Aorta (tissue), 5 donors: ENCODE measurements at places on chromosomes 12 and 14. TPM values are rescaled to one million over a fixed set of nuclear protein-coding genes. Genes with fewer than 3 reads are reported as not detected.

DNA sequence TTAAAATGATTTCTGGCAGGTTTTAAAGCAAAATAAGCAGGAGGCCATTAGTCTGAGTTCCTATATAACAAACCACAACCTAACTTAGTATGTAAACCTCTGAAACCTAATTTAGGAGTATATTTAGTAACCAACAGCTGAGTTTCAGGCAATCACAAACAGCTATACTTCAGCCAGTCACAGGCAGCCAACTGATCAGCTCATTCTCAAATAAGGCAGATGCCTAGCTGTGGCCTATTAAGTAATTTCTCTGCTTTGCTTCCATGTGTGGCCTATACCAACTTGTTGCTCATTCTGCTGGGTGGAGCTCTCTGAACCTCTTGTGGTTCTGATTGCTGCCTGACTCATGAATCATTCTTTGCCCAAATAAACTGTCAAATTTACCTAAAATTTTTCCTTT is 408.9 kb upstream of the FBXO33 start:
- DNase-seq: no peak

Gene LMO3
- total RNA-seq: 26.8 TPM

- DNase-seq: no peak
Observed at GRCh38 chr12:56766535-56766934, 3.4 kb downstream of the HSD17B6 start.

- no peak for DNase-seq
Observed at GRCh38 chr14:87065366-87065765, 927.6 kb downstream of the GALC start.

GRCh38 chr12:87678453-87678852 is 350.7 kb downstream of the C12orf50 start:
- DNase-seq: no peak

Gene GPR137C
- total RNA-seq: 1.7 TPM

Gene DPPA3
- not detected for total RNA-seq

Gene TMX1
- 24.3 TPM for total RNA-seq

- DNase-seq: no peak
Observed at GRCh38 chr14:52349731-52350130, 35.6 kb downstream of the PTGER2 start.

Gene ARMH4
- total RNA-seq: 8.4 TPM

GRCh38 chr12:28899951-28900350 is 249.1 kb upstream of the FAR2 start:
- no peak for DNase-seq

GRCh38 chr14:98769326-98769725 is 502.7 kb downstream of the BCL11B start:
- DNase-seq: no peak

DNA sequence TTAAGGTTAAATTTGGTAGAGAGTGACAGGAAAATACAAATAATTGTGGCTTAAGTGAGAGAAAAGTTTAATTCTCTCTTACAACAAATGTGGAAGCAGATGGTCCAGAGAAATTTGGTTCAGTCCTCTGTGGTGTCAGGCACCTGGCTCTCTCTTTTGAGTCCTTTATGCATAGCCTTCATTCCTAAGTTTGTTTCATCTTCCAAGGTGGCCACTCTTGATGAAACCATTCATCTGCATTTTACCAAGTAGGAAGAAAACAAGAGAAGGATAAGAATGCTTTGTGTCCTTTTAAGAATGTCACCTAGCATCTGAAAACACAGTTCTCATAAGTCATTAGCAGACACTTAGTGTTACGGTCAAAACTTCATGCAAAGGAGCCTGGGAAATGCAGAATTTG is 442.5 kb downstream of the CCER1 start:
- DNase-seq: no peak

Gene NGB
- total RNA-seq: not detected

GRCh38 chr12:124359671-124360581 is 65.0 kb downstream of the RFLNA start:
- peak; percentile 91 for DNase-seq

Gene SIX4
- total RNA-seq: 3.0 TPM

- DNase-seq: no peak
Observed at GRCh38 chr12:60630796-60631195, 1035.0 kb downstream of the SLC16A7 start.
